ENCODE measurements at places on chromosomes 5 and 9.

GRCh38 chr9:93217706-93218105 lies 33.8 kb downstream of the WNK2 start:
- no peak for DNase-seq

DNA sequence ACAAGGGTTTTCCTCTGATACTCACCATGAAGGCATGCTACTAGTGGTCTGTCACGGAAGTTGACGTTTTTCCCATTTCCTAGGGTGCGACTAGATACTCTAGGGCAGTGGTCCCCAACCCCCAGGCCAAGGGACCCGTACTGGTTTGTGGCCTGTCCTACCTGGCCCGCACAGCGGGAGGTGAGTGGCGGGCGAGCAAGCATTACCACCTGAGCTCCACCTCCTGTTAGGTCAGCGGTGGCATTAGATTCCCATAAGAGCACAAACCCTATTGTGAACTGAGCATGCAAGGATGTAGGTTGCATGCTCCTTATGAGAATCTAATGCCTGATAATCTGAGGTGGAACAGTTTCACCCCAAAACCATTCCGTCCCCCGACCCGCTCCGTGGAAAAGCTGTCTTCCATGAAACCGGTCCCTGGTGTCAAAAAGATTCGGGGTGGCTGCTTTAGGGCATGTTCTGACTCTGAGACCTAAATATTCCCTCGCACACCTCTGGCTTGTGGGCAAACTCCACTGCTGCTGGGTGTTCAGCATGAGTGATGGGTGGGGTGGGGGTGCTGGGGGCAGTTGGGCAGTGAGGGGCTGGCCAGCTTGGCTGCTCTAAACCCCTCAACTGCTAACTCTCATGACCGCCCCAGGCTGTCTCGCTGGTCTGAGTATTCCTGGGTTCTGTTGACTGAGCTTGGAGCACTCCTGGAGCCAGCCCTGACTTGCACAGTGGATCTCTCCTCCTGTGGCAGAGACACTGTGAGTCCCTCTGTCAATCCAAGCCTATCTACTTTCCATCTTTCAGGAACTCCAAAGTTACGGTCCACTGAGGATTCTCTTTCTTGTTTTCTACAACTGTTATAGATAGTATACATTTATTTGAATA lies 78.3 kb upstream of the NEK6 start:
- DNase-seq = no peak

DNA sequence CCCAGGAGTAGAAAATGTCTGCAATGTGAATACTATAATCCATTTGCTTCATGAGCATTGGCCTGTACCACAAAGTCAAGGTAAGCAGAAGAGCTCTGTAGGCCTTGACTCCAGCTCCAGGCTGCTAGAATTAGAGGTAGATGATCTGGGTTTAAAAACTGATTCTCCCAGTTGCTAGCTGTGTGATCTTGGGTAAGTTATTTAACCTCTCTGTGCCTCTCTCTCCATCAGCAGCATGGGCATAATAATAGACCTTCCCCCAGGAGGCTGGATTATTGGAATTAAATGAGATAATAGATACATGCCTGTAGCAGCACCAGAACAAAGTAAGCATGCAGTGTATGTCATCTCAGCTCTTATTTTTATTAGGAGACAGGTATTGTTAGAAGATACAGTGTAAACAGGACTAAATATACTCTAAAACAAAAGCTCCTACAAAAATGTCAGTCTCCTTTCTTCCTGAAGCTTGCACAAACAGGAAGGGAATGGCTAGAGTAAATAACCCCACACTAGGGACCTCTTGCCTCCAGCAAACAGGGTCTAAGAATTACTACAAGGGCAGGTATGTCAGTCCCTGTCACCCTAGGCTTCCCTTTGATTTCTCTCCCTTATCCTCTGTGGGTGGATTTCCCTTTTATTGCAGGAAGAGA lies 57.5 kb downstream of the PSAT1 start:
- no peak for DNase-seq

DNA sequence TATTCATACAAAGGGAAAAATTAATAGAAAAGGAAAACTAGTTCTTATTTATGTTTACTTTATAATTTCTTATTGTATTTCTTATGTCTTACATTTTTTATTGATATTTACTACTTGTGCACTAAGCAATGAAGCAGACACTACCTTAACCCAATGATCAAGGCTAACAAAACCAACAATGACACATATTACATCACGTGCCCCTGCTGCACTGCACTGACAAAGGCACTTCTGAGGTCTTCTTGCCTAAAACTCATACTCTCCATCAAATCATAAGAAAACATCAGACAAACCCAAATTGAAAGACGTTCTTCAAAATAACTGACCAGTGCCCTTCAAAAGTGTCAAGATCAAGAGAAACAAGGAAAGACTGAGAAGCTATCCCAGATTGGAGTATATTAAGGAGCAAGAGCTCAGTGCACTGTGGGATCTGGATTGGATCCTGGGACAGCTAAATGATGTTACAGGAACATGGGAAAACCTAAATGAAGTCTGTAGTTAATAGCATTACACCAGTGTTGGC lies 230.9 kb downstream of the AUH start:
- no peak for DNase-seq

GRCh38 chr5:109880907-109881685 lies 191.4 kb downstream of the MAN2A1 start:
- no peak for DNase-seq

GRCh38 chr9:124322618-124323432 lies 65.1 kb downstream of the NEK6 start:
- DNase-seq = no peak

DNA sequence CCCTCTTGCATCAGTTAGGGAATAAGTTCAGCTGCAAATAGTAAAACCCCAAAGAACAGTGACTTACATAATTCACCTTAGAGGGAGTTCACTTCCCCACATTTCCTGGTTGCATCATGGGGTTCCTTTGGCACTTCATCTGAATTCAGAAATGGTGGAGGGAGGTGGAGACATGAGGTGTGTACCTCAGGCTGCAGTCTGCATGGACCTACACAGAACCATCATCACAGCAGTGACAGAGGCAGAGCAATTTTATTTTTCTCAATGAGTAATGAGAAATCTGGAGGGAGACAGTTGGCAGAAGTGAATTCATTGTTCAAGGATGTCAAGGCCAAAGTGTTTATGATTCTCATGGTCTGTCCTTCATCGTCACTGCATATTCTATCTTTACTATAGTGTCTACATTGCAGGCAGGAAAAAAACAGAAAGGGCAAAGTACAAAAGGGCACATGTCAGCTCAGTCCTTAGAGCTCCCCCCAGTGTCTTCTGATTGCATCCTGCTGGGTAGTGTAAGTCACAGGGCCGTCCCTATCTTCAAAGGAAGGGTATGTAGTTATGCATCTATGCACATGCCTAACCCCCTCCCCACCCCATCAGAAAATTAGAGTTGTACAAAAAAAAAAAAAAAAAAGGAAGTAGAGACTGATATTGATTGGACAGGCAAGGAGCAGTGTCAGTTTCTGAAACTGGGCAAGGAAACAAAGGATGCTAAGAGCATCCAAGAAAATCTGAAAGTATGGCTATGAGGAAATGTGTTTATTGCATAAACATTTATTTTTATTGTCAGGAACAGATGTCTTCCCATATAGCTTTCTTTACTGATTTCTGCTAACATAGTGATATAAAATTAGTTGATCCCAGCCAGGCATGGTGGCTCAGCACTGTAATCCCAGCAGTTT lies 132.7 kb upstream of the APC start:
- peak; percentile 18 for DNase-seq

- no peak for DNase-seq
Observed at GRCh38 chr5:152864447-152864846, 459.4 kb upstream of the NMUR2 start.

- no peak for DNase-seq
Observed at GRCh38 chr9:129182122-129182521, 4.1 kb upstream of the IER5L start.

DNA sequence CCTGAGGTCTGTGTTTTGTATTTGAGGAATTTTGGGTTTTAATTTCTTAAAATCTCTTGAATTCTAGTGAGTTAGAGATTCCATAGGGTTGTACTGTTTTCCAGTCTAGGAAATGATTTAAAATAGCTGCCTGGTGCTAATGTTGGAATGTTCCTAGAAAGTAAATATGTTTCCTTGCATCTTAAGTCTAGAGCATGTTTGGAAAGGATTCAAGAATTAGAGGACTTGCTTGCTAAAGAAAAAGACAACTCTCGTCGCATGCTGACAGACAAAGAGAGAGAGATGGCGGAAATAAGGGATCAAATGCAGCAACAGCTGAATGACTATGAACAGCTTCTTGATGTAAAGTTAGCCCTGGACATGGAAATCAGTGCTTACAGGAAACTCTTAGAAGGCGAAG lies 41.8 kb downstream of the LMNB1 start:
- DNase-seq = no peak

GRCh38 chr5:57710126-57710525 lies 227.5 kb upstream of the ACTBL2 start:
- DNase-seq = no peak

- DNase-seq = no peak
Observed at GRCh38 chr5:180557217-180557809, 34.0 kb downstream of the SCGB3A1 start.

DNA sequence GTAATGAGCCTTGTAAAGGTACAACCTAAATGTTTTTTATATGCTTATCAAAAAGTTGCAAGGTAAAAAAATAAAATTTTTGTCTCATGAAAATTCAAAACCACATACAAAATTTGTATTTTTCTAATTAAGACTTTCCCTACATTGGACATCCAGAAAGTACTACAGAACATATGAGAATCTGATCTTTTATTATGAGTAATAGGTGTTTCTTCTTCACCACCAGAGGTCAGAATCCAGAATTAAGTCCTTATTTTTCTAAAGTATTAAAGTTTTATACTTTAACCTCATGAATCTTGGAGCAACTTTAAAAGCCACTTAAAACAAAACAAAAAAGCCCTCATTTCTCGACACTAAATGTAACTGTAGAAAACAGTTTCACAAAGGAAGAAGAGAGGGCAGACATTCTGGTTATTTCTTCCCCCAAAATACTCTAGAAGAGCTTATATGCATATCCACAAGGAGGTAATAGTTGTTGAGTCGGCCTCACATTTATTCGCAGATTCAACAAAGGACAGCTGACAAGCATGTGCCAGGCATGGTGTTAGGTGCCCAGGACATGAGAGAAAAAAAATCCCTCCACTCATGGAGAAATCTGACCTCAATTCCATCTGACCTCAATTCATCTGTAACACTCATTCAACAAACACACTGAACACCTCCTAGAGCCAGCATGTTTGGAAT lies 69.3 kb downstream of the MLLT3 start:
- DNase-seq = peak; percentile 7

- no peak for DNase-seq
Observed at GRCh38 chr5:139839918-139840317, 44.3 kb downstream of the PSD2 start.

DNA sequence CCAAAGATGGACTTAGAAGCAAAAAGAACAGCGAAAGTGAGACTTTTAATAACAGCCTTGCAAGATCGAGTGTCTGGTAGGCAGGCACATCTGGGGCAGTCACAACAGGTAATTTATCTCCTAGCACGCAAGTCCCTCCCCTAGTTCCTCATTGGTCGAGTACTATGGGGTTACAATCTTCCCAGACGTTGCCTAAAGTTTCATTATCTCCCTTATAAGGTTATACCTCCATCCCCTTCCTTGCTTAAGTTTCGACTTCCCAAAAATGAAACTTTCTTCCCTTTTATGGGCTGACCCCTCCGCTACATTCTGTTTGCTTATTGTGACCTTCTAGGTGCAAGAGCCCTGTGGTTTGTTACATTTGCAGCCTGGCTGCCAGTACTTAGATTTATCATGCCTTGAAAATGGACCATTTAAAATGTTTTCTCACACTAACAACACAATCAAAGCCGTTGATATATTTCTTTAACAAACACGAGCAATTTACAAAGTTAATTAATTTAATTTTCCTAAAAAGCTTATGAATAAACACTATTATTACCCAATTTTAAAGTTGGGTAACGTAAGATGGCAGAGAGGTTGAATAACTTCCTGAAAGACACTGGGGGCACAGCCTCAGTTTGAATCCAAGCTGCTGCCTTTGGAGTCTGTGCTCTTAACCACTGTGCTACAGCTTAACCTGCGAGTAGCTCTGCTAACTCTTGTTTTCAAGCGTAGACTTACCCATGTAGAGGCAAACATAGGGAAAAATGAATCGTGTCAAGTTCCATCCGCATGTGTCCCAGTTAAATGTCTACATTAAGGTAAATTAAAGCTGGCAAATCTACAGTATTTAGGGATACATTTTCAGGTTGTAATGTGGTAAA lies 91.7 kb downstream of the EDIL3 start:
- no peak for DNase-seq

DNA sequence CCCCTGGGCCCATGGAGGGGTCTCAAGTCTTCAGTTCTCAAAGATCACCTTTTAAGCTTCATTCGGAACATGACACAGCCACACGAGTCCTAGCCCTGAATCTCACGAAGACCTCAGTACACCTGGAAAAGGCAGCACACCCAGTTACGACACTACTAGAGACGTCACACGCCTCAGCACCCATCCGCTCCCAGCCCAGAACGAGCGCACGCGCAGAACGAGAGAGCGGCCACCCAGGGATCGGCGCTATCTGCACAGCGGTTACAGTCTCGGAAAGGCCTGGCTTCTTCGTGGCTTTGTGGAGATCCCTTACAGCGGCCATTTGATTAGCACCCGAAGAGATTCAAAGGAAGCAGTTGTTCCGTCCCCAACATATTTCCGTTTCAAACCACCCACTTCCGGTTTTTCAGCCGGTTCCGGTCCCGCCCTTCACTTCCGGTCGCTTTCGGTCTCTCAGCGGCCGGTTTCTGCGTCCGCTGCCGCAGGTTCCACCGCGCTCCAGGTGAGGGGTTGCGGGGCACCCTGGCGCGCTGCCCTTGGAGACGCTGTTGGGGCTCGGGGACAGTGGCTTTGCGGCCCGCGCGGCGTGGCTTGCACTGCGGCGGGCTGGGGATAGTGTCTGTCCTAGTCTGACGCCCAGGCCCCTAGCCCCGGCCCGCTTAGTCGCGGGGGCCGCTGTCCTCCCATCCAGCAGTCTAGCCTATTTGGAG lies at the start of gene UBLCP1:
TSS of gene UBLCP1 (plus strand) at position 432 of the 710 bp plus-strand sequence. CDS start 5,626 bp downstream, outside the sequence.
- DNase-seq = peak; percentile 86

- DNase-seq = no peak
Observed at GRCh38 chr5:151800532-151800931, 28.8 kb downstream of the G3BP1 start.

GRCh38 chr5:141914199-141914743 lies 9.4 kb upstream of the DELE1 start:
- no peak for DNase-seq

DNA sequence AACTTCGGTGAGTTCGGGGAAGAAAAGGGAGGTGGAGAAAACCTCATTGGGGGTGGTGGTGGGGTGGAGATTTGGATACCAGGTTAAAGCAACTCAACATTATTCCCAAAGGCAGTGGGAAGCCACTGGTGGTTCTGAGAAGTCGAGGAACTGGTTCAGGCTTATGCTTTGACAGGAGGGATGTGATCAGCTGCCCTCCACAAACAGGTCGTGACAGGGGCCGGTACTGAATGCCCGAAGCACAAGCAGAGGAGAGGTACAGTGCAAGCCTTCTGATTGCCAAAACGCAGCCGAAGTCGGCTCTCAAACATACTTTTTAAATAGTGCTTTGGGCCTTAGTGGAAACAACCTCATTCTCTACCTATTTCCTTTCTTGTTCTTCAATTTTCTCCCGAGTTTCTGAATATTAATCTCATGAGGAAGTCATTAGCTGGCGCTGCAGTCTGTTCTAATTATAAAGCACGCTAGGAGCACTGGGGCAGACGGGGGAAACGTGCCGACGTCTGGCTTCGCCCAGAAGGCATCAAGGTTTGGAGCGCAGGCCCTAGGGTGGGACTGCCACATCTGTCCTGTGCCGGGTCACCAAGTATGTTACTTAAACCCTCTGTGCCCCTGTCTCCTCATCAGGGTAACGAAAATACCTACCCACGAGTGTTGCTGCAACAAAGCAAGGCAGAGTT lies 27.3 kb downstream of the SHB start:
- DNase-seq = no peak

All from CD4-positive, alpha-beta T cell treated with Interleukin-21 for 1 hour (primary cell).